ENCODE measurements at places on chromosomes 5 and 9.

DNA sequence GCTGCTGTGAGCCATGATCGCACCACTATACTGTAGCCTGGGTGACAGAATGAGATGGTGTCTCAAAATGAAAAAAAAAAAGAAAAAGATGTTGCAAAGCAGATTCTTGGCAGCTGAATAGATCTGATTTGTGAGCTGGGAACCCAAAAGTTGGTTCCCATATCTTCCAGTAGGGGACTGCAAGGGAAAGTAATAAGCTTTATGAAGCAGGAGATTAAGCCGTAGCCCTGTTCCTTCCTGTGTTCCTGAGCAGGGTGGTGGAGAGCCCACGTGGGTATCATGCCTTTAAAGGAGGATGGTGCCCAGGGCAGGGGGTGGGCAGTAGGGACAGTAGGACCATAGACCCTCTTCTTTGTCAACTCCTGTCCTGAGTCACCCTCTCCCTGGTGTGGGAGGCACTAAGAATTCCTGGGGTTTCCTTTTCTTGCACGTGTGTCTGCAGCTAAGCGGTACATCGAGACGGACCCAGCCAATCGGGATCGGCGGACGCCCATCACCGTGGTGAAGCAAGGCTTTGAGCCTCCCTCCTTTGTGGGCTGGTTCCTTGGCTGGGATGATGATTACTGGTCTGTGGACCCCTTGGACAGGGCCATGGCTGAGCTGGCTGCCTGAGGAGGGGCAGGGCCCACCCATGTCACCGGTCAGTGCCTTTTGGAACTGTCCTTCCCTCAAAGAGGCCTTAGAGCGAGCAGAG lies 37.9 kb downstream of the STOM start:
- peak; percentile 42 for DNase-seq

GRCh38 chr9:101453776-101454570 lies 18.4 kb upstream of the ALDOB start:
- no peak for DNase-seq

GRCh38 chr5:155686131-155686530 lies 640.8 kb upstream of the SGCD start:
- DNase-seq, result no peak

GRCh38 chr5:82446809-82447208 lies 168.7 kb upstream of the RPS23 start:
- DNase-seq, result no peak

DNA sequence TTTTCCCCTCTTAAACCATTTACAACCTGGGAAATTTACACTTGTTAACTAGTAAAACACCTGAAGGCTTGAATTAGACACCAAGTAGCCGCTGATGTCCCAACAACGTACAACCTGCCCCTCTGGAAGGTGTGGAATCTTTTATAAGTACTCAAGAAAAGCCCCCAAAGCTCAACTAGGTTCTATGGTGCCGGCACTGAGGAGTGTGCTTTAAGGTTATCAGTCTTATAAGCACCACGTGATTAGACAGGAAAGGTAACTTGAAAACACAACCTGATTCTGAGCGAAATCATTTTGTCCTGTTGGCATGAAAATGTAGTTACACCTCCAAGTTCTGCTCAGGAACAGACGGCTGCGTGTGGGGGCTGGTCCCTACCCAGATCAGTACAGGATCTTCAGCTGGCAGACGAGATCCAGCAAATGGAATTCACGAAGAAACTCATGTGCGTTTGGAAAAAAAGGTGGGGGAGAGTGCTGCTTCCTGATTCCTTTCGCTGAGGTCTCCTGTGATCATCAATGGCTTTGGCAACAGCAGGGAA lies 195.5 kb downstream of the MEF2C start:
- DNase-seq, result no peak
